ENCODE measurements at places on chromosomes 6 and 20. TPM values are rescaled to one million over a fixed set of nuclear protein-coding genes. Genes with fewer than 3 reads are reported as not detected.

DNA sequence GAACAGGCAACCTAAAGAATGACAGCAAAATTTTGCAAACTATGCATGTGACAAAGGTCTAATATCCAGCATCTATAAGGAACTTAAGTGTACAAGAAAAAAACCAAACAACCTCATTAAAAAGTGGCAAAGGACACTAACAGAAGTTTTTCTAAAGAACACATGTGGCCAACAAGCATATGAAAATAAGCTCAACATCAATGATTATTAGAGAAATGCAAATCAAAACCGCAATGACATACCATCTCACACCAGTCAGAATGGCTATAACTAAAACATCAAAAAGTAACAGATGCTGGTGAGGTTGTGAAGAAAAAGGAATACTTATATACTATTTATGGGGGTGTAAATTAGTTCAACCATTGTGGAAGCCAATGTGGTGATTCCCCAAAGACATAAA is 5.5 kb downstream of the RFPL4B start:
- H3K27ac ChIP-seq, result no peak overlapping the region
- no peak overlapping the region for H3K4me3 ChIP-seq
- no peaks in the 10 kb centered on the region for H3K27me3 ChIP-seq
- no peak for DNase-seq

GRCh38 chr20:63165356-63166192 is 50.4 kb downstream of the YTHDF1 start:
- no peak overlapping the region for H3K27ac ChIP-seq
- no peak for DNase-seq
- H3K4me1 ChIP-seq, result no peaks in the 10 kb centered on the region
- peaks cover 42% of the 10 kb centered on the region for H3K27me3 ChIP-seq
- no peak overlapping the region for H3K4me3 ChIP-seq

- H3K27me3 ChIP-seq, result no peaks in the 10 kb centered on the region
- DNase-seq, result no peak
- H3K4me1 ChIP-seq, result peaks cover 3% of the 10 kb centered on the region
- H3K4me3 ChIP-seq, result no peak overlapping the region
Measured at GRCh38 chr20:51470907-51471411, 71.6 kb downstream of the NFATC2 start.

DNA sequence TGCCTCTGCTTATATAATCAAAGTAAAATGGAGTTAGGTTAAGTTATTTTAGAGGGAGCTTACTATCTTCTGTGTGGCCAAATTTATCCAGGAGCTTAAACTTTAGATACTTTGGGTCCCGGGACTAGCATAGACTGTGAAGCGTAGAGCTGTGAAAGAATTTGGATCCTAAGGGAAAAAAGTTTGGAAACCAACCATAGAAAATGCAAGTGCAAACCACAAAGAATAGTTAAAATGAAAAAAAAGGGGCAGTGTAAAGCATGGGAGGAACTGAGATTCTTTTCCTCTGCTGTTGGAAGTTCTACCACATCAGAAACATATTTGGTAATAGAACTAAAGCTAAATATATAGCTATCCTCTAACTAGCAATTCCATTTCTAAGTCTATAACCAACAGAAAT is 232.2 kb upstream of the FLRT3 start:
- peaks cover 5% of the 10 kb centered on the region for H3K27me3 ChIP-seq
- H3K27ac ChIP-seq, result no peak overlapping the region
- H3K4me3 ChIP-seq, result no peak overlapping the region
- peaks cover 2% of the 10 kb centered on the region for H3K36me3 ChIP-seq
- peaks cover 4% of the 10 kb centered on the region for H3K4me1 ChIP-seq

- H3K4me1 ChIP-seq, result no peaks in the 10 kb centered on the region
- DNase-seq, result no peak
- H3K4me3 ChIP-seq, result no peak overlapping the region
Measured at GRCh38 chr6:41732591-41733359, 2.6 kb downstream of the TFEB start.

DNA sequence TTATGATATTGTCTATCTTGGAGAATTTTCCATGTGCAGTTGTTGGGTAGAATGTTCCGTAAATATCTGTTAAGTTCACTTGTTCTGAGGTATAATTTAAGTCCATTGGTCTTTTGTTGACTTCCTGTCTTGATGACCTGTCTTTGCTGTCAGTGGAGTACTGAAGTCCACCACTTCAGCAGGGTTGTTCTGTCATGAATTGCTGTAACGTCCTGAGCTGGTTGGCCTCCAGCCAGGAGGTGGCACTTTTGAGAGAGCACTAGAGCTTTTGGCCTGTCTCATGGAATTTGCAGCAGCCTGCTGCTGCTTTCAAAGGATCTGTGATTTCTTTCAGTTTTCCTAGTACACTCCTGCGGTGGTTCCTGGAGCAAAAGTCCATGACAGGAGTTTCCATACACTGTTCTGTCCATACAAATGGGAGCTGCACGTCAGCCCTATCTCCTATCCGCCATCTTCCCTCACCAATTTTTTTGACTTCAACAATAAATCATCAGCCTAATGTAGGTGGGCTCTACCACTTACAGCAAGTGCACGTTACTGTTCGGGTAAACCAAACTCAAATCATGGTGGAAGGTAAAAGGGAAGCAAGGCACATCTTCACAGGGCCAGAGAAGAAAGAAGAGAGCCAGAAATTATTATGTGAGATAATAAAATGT is 46.9 kb upstream of the TRERF1 start:
- DNase-seq, result no peak
- no peaks in the 10 kb centered on the region for H3K36me3 ChIP-seq
- no peaks in the 10 kb centered on the region for H3K4me1 ChIP-seq
- H3K27me3 ChIP-seq, result peaks cover 5% of the 10 kb centered on the region
- no peak overlapping the region for H3K27ac ChIP-seq

DNA sequence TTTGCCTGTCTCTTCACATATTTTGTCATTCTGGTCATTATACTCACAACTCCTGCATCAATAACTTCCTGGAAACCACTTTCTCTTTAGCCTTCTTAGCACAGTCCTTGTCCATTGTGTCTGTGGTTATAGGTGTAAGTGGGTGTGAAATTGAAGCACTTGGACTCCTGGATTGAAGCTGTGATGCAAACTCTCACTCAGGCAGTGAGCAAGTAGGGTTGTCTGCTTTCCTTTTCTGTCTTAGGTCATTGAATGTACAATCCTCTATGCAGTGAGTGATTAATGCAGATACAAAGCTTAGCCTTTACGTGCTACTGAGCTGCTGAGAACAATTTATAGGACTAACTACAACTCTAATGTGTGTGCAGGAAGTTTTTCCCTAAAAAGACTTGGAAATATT is 54.8 kb downstream of the ADGRB3 start:
- no peak for DNase-seq
- no peaks in the 10 kb centered on the region for H3K27me3 ChIP-seq
- H3K4me3 ChIP-seq, result no peak overlapping the region
- H3K36me3 ChIP-seq, result no peaks in the 10 kb centered on the region
- H3K27ac ChIP-seq, result no peak overlapping the region

GRCh38 chr6:28446818-28447511 is 3.7 kb upstream of the ZSCAN23 start:
- H3K27ac ChIP-seq, result peak overlapping the region; percentile 91
- H3K27me3 ChIP-seq, result no peaks in the 10 kb centered on the region
- H3K4me3 ChIP-seq, result peak overlapping the region; percentile 87
- peaks cover 13% of the 10 kb centered on the region for H3K4me1 ChIP-seq
- peak; percentile 15 for DNase-seq

DNA sequence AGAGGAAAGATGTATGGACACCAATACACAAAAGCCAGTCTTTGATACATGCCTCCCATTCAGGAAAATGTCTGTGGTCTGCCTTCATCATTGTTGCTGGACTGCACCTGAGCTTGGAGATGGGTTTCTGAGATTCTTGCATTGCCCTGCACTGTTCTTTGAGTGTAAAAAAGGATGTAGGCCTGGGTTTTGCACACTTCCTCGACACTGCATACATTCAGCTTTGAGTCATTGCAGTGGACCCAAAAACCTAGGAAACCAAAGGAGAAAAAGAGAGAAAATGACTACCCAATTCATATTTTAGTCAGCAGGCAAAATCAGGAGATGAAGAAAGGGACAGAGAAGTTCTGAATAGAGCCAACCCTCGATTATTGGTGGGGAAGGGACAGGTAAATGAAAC is 9.0 kb downstream of the TOMM6 start:
- no peak overlapping the region for H3K27ac ChIP-seq
- peaks cover 10% of the 10 kb centered on the region for H3K4me1 ChIP-seq
- no peak for DNase-seq

DNA sequence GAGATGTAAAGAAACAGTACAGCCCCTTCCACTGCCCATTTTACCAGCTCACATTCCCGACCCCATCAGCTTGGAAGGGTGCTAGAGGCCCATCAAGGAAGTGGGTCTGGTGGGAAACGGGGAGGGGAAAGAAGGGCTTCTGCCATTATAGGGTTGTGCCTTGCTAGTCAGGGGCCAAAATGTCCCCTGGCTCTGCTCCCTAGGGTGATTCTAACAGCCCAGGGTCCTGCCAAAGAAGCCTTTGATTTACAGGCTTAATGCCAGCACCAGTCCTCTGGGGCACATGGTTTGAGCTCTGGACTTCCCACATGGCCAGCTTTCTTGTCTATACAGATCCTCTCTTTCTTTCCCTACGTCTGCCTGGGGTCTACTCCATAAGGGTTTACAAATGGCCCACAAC is 10.6 kb upstream of the ZNF76 start:
- DNase-seq, result no peak
- H3K4me3 ChIP-seq, result no peak overlapping the region
- H3K4me1 ChIP-seq, result no peaks in the 10 kb centered on the region
- H3K27ac ChIP-seq, result no peak overlapping the region

DNA sequence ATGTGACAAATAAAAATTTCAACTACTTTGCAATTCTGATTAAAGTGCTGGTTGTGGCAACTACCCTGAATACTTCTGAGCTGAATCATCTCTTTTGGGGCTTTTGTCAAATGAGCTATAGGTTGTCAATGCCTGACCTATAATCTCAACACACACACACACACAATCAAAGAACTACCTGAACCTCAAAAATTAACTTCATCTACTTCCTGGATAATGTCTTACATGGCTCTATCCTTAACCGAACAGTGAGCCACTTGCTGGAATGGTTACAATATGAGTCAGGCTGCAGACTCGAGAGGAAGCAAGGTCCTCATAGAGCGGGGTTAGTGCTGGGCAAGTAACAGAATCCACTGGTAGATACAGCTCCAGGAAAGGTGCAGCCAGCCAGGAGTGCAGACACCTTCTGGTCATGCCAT is 70.6 kb upstream of the DST start:
- H3K4me3 ChIP-seq, result no peak overlapping the region
- H3K36me3 ChIP-seq, result peaks cover 4% of the 10 kb centered on the region
- H3K27me3 ChIP-seq, result no peaks in the 10 kb centered on the region

DNA sequence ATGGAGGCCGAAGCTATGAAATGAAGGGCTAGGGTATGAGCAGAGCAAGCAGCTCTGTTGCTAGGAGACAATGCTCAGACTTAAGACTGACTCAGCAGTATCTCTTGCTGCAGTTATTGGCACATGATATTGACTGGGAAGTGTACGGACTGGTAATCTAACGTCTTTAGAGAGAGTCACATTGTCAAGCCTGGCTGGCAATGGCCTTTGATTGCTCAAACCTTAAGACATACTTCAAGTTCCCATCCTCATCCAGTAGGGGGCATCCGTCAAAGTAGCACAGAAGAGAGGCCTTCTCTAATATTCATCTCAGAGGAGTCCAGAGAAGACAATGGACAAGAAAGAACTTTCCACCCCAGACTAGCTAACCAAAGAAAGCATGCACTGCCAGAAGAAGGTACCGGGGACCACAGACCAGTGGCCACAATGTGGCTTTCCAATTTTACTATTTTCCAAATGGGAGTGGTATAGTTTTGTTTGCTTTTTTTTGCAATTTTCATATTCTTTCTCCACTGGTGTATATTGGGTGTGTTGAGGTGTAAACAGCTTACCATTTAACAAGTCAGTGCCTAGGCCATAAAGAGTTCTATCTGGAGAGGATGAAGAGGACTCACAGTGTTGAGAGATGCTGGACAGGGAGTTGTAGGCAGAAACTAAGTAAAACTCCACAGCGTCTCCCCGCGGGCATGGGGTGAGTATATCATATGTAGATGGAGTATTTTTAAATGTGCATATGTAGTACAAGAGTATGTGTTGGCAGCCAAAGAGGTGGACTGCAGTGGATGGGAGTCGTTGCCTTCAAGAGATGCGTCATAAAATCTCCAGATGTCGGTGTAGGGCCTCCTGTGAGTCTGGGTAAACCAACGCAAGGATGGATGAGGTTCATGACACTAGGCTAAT is 36.7 kb downstream of the LRFN2 start:
- H3K4me1 ChIP-seq, result peaks cover 5% of the 10 kb centered on the region
- no peak overlapping the region for H3K4me3 ChIP-seq
- no peak overlapping the region for H3K27ac ChIP-seq
- H3K27me3 ChIP-seq, result peaks cover 11% of the 10 kb centered on the region
- no peak for DNase-seq

DNA sequence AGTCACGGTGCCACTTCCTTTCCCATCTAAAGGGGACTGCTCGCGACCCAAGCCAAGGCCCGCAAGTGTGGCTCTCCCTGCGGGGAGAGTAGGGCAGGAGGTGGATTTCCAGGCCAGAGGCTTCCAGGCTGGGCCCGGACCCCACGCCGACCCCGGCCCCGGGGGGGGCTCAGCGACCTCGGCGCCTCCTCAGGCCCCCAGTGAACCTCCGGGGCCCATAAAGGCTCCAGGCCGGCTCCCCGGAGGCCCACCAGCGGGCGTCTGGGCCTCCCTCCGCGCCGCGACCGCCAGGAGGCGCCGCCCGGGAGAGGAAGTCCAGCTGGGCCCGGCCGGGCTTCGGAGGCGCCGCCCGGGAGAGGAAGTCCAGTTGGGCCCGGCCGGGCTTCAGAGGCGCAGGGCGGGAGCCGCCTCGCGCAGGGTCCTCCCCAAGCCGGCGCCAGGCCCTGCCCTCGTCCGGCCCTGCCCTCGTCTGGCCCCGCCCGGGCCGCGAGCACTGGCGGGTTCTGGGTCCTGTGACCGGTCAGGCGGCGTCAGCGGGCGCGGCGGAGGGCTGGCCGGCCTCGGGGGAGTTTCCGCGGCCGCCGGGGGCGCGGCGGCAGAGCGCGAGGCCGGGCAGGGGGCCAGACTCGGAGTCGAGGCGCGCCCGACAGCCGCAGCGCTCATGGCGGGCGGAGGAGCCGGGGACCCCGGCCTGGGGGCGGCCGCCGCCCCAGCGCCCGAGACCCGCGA is at the start of gene RAB32:
Gene RAB32, plus strand, starts transcription at position 623 of the 729 bp plus-strand sequence. Its CDS starts 39 bp downstream, at position 662.
- peaks cover 18% of the 10 kb centered on the region for H3K4me1 ChIP-seq
- H3K27me3 ChIP-seq, result no peaks in the 10 kb centered on the region
- H3K36me3 ChIP-seq, result no peaks in the 10 kb centered on the region

DNA sequence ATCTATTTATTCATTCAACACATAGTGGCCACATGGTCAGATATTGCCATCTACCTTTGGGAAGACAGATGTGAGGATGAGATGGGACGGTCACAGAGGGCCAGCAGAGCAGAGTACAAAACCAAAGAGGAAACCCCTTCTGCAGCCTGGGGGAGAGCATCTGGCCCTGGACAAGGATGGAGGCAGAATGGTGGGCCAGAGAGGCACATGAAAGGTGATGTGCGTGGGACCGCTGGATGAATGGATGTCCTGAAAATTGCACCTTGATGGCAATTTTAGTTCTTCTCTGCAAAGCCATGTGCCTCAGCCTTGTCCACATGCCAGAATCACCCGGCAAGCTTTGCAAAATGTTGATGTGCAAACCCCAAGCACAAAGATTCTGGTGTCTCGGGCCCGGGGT is 77.4 kb upstream of the CD93 start:
- H3K4me1 ChIP-seq, result peaks cover 5% of the 10 kb centered on the region
- no peak overlapping the region for H3K27ac ChIP-seq
- no peak overlapping the region for H3K4me3 ChIP-seq
- H3K27me3 ChIP-seq, result peaks cover 19% of the 10 kb centered on the region
- H3K36me3 ChIP-seq, result no peaks in the 10 kb centered on the region

Gene KIAA0408
- total RNA-seq, result 1.4 TPM

Gene PROCR
- 0.55 TPM for total RNA-seq

Gene ADISSP
- total RNA-seq, result 20.2 TPM

Gene OR2H2
- not detected for total RNA-seq

Gene BMP6
- total RNA-seq, result 3.4 TPM

Gene MROH8
- 5.7 TPM for total RNA-seq

Gene TSPO2
- not detected for total RNA-seq
